CD4-positive, alpha-beta T cell treated with Interleukin-4 for 1 hour (primary cell): ENCODE measurements at places on chromosomes 3 and 15.

GRCh38 chr15:71250936-71251583 is 135.8 kb downstream of the THSD4 start:
- no peak for DNase-seq

DNA sequence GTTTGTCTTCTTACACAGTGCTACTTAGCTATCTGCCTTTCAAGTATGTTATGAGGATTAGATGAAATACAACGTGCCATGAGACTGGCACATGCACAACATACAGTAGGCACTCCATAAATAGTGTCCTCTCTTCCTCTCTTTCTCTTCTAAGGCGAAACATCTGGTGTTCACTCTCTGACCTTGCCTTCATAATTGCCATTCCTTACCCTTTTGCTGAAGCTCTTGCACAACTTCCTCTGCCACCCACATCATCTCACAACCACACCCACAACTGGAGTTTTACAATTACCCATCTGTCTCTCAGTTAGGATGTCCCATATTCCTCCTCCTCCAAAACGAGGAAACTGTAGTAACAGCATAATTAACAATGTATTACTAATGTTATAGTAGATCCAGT is 26.4 kb upstream of the ACP3 start:
- peak; percentile 25 for DNase-seq

DNA sequence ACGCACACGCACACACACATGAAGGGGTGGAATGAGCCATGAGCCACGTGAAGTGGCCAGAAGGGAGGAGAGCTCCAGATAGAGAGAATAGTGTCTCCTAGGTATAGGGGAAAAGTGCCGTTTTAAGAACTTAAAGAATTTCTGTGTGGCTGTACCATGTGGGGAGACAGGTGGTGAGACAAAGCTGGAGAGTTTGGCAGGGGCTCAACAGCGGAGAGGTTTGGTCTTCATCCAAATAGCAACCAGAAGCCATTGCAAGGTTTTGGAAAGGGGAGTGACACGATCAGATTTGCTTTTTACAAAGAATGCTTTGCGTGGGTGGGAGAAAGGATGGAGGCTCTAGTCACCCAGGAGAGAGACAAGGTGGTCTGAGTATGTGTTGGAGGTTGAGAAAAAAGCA is 146.0 kb downstream of the IL20RB start:
- DNase-seq = no peak

DNA sequence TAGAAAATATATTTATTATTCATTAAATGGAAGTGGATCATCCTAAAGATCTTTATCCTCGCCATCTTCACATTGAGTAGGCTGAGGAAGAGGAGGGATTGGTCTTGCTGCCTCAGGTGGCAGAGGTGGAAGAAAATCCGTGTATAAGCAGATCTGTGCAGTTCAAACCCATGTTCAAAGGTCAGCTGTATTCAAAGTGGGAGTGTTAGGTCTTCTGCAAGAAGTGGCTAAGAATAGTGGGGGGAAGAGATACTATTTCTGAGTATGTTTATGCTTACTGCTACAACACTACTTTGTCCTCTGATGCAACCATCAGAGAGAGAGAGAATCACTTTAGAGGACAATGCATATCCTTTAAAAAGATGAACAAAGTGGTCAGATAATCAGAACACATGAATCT is 39.5 kb downstream of the YEATS2 start:
- DNase-seq = no peak

GRCh38 chr3:52030714-52031310 is 25.6 kb downstream of the DUSP7 start:
- DNase-seq = no peak

- no peak for DNase-seq
Measured at GRCh38 chr15:58556541-58556940, 124.8 kb downstream of the LIPC start.

DNA sequence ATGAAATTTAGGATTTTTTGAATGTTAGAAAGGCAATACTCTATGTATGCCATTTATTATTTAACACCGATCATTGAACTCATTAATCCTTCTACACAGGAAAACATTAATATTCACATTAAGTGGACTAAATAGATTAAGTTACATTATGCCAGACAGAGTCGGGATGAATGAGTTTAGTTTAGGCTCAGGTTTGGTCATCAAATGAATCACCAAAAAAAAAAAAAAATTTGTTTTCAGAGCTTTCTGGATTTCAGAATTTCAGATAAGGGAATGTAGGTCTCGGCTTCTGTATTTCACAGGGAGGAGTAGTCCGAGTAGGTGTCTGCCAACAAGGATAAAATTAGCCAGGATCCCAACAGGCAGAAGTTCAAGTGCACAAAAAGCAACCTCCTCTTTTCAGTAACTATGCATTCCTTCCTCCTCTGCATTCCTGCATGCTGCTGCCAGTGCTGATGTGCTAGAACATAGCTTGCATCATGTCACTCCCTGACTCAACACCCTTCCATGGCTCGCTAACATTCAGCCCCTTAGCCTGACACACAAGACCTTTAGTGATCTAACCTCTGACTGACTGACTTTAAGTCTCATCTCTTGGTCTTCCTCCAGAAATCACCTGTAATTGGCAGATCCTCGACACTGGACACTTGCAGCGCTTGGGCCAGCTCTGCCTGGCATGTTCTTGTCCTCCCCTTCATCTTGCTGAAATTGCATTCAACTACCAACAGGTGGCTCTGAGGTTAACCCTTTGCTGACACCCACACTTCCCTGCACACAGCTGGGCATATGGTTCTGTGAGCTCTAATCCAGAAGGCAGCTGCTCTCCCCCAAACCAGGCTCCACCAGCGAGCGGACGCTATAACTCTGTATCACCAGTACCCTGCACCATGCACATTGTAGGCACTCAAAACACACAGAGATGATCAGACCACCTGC is 145.4 kb upstream of the PROK2 start:
- no peak for DNase-seq

- no peak for DNase-seq
Measured at GRCh38 chr3:60298141-60298540, 953.1 kb downstream of the FHIT start.

GRCh38 chr3:31161889-31162288 is 267.4 kb upstream of the GADL1 start:
- DNase-seq = no peak

DNA sequence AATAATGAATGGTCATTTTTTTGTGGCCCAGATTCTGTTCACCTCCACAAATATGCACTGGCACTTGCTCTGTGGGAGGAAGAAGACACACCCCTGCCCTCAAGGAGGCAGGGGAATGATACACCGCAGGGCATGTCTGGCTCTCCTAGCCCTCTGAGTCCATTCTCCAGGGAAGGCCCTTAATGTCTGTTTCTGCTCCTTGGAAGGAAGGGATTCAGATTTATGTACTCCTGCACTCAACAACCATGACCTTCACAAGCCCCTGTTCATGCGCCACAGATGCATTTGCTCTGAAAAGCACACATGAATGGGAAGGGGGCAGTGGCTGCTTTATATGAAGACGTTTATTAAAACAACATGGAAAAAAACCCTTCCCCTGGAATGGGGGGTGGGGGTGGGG is 333.8 kb downstream of the EPHB1 start:
- DNase-seq = no peak

DNA sequence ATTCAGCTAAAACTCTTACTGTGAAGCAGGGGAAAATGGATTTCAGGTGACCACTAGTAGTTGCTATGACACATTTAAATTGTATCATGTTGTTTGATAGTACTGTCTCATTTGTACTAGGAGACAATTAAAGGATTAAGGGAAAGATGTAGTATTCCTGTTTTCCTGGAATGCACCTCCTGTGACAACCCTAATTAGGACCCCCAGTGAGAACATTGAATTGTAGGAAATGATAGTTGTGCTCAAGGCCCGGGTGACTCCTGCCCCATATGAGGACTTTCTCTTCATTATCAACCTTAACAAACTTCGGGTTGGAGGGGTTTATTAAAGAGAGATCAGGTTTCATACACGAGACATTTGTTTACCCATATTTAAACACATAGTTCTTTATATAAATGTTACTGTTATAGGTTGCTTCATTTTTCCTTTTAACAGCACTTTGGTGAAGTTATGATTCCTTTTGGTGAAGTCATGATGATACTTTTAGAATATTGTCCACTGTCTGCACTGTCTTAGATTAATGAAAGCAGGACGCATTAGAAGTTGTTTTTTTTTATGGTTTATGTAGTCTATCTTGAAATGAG is 392.6 kb upstream of the NAALADL2 start:
- no peak for DNase-seq

GRCh38 chr3:194137506-194138474 is 1.8 kb downstream of the HES1 start:
- DNase-seq = peak; percentile 43

- DNase-seq = no peak
Measured at GRCh38 chr3:150797155-150797554, 34.2 kb upstream of the SIAH2 start.

DNA sequence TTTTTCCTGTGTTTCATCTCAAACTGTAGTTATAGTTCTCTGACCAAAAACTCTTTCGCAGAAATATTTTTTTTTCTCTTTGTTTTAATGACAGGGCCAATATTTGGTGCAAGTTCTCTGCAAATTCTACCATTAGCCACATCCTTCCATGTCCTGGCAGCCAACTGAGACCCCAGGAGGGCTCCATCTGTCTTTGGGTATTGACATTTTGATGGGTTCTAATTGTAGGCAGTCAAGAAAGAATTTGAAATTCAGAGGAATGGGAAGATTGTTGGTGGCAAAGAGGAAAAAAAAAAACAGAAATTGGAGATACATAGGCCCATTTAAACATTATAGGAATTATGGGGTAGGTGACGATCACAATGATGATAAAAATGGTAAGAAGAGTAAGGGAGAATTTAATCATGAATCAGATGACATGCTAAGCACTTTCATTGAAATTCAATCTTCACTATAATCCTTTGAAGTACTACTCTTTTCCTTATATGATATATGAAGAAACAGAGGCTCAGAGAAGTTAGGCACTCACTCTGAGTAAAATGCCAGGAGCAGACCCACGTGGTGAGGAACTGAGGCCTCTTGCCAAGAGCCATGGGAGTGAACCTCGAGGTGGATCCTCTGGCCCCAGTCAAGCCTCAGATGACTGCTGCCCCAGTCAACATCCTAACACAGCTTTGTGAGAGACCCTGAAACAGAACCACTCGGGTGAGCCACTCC is 151.4 kb downstream of the PDZRN3 start:
- no peak for DNase-seq

DNA sequence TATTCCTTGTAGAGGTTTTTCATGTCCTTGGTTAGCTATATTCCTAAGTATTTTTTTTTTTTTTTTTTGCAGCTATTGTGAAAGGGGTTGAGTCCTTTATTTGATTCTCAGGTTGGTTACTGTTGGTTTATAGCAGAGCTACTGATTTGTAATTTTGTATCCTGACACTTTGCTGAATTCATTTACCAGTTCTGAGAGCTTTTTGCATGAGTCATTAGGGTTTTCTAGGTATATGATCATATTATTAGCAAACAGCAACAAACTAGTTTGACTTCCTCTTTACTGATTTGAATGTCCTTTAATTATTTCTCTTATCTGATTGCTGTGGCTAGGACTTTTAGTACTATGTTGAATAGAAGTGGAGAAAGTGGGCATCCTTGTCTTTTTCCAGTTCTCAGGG is 737.4 kb downstream of the ZNF385D start:
- no peak for DNase-seq

DNA sequence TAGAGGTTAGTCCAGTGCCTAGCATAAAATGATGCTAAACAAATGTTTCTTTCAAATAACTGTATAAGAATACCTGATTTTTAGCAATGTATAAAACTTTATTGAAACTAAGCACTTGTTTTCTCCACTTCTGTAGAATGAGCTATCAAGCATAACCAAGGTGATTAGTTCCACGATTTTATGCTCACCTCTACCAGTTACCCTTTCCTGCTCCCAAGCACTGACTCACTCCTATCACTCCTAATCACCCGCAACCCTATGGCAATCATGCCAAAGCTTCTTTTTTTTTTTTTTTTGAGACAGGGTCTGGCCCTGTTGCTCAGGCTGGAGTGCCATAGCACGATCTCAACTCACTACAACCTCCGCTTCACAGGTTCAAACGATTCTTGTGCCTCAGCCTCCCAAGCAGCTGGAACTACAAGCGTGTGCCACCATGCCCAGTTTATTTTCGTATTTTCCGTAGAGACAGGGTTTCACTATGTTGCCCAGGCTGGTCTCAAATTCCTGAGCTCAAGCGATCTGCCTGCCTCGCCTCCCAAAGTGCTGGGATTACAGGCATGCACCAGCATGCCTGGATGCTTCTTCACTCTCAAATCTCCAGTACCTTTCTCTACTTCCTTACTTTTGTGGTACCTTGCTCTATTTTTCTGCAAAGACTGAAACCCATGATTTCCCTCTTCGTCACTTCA is 3.9 kb downstream of the HSPBAP1 start:
- no peak for DNase-seq

- DNase-seq = no peak
Measured at GRCh38 chr15:76176059-76176458, 116.3 kb downstream of the TMEM266 start.

GRCh38 chr3:44125246-44125645 is 116.4 kb upstream of the TOPAZ1 start:
- no peak for DNase-seq

DNA sequence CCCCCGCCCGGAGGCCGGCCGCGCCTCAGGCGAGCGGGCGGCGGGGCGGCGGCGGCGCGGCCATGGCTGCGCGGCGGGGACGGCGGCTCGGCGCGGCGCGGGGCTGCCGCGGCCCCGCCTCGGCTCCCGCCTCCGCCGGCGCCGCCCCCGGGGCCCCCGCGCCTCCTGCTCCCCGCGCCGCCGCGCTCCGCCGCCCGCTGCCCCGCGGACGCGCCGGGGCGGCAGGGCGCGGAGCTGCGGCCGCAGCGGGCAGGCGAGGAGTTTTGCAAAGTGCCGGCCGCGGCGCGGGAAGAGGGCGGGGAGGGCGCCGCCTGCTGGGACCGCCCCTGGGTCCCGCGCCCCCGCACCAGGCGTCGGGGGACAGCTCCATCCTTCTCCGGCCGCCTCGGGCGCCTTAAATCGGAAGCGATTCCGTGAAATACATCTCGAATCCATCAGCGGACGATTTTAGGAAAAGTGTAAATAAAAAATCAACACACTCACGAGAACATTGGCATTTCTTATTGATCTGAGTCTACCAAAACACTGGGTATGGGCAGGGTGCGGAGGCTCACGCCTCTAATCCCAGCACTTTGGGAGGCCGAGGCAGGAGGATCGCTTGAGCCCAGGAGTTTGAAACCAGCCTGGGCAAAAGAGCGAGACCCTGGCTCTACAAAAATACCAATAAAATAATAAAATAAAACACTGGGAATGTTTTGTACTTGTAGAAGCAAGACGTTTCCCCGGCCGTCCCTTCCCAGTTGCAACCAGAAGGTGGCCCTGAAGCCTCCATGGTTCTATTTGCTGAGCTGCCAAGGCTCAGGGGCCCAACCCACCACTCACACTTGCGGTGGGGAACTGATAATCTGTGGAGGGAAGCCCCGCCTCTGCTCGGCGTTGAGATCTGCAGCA is 136.9 kb downstream of the NUP210 start:
- no peak for DNase-seq

DNA sequence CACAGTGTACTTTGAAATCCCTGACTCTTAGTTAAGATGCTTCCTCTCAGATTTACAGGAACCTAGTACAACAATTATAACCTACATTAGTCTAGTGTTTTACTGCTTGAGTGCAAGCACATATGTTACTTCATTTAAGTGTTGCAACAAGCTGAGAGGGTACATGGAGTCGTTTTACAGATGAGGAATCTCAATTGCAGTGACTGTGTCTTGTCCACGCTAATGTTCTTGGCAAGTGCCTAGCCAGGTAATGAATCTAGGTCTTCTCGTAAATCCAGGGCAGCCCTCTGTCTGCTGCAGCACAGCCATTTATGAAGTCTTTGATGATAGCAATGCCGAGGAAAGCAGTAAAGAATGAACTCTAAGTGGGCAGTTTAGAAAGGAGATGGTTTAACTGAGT is 384.4 kb upstream of the ARPP21 start:
- no peak for DNase-seq
